Stimulated activated CD8-positive, alpha-beta memory T cell treated with anti-CD3 and anti-CD28 coated beads, Interleukin-15, amount 100 ng/mL, for 1 hour (primary cell): ENCODE measurements at places on chromosomes 6 and 20.

GRCh38 chr20:63497946-63498935 is 642 bp downstream of the EEF1A2 start:
- DNase-seq, result no peak

- DNase-seq, result no peak
These were observed 78.6 kb upstream of the INSM1 start for GRCh38 chr20:20289331-20289730.

GRCh38 chr20:35312318-35312717 is 20.1 kb upstream of the FAM83C start:
- no peak for DNase-seq

DNA sequence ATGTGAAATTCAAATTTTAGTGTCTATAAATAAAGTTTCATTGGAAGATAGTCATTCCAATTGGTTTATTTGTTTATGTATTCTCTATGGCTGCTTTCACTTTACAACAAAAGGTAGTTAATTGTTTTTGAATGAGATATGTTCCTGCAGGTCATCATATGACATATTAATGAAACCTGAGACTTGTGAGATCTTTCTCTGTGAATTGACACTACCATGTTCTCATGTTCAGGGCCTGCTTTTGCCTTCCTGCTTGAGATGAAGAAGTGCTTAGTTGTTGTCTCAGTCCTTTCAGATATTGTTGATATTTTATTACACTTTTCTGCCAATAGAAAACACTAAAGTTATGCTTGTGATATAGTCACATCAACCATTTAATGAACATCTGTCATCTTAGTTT is 132.5 kb downstream of the UTRN start:
- no peak for DNase-seq

- DNase-seq, result no peak
These were observed 883 bp upstream of the DBNDD2 start for GRCh38 chr20:45407067-45407745.

- no peak for DNase-seq
These were observed 78.7 kb upstream of the PRSS16 start for GRCh38 chr6:27168586-27169443.

DNA sequence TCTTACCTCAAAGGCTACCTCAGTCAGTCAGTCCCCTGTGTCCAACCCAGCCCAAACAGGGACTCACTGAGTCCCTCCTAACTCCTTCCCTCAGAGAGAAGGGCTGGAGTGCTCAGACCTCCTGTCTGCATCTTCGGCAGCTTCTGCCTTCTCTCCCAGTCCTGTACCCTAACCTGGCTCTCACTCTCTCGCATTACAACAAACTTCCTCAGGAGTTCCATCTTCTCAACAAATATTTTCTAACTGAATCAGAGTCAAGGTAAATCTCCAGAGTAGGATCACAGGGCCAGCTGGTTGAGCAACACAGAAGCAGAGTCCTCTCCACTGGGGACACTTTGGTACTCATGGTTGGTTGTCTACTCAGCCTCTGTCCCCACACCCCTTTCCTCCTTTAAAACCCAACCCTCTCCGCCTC is 92.3 kb downstream of the MRPL14 start:
- DNase-seq, result no peak

DNA sequence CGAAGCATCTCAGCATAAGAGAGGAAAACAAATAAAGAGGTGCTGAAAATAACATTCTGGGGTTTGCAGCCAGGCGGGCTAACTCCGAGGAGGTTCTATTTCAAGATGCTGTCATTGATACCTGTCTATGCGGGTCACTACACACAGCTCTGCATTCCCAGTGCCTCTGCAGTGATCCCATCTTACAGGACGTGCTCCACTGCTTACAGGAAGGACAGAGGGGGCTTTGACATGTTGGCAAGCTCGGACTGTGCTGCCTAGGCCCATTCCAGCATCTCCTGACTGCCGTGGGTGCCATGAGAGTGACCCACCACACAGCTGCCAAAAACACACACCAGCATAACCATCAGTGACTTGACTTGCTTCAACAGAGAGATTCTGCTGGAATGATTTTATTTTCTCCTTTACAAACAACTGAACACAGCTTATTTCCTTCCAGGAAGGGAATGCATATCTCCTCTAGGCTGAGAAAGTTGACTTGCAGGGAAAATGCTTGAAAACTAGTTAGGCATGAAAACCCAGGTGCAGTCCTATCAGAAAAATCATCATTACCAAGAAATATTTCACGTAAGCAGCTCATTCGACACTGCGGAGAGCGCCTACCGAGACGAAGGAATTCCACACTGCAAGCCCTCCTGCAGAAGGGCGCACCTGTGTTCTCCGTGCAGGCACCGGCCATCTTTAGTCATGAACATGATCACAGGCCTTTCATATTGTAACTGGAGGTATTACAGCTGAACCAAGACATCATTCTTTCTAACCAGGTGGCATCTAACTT is 62.5 kb downstream of the RAMACL start:
- DNase-seq, result no peak

GRCh38 chr6:162971356-162971755 is 243.6 kb downstream of the PACRG start:
- DNase-seq, result no peak

- no peak for DNase-seq
These were observed 45.5 kb upstream of the SRF start for GRCh38 chr6:43125555-43125954.

- no peak for DNase-seq
These were observed 39.9 kb downstream of the EDN3 start for GRCh38 chr20:59340201-59340885.

DNA sequence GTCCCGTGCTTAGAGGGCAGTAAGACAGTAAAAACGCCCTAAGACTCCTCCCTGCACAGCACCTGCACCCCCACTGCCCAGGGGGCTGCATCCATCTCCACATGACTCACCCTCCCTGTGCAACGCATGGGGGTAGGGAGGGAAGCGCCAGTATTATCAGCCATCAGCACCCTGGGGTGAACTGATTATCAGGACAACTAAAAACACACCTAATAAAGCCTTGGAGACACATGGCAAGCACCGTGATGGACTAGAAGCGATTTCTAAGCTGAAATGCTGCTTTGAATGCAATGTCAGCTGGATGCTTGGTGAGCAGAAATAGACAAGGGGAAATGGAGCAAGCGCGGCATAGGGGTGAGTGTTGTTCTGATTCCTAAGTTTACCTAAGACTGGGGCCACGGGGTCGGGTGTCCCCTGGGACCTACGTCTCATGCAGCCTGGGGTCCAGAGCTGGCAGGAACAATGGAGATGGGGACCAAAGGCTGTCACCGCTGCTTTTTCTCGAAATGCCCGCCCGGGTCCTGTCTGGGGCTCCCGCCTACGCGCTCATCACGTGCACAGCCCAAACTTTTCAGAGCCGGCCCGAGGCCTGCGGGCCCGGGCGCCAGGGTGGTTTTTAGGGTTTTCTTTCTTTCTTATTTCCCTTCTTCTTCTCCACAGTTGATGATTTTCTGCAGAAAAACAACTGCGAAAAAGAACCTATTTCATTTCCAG is 702 bp upstream of the TNFAIP3 start:
- DNase-seq, result no peak

DNA sequence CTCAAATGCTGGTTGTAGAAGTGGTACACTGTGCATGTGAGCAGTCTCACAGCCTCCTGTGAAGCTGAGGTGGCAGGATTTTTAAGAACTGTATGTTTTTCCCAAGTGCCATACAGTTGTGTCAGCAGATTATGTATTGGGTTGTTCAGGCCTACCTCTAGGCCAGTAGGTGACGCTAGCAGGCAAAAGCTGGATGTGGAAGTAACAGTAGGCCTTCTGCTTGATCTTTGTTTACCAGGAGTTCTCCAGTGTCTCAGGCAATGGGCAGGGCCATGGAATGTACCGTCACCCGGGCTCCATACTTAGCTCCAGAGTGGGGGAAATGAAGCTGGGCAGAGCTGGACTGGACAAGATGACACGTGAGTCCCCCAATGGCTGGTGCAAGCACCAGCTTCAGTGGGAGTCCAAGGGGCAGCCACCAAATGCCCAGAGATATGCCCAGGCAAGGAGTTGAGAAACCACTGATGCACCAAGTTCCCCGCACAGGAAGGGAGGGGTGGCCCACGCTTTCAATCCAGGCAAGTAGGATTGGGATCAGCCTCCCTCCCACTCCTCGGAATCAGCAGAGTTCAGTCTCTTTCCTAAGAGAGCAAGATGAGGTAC is 289.7 kb downstream of the HTR1B start:
- no peak for DNase-seq

- no peak for DNase-seq
These were observed 2.5 kb downstream of the GTF2H5 start for GRCh38 chr6:158170656-158171081.

DNA sequence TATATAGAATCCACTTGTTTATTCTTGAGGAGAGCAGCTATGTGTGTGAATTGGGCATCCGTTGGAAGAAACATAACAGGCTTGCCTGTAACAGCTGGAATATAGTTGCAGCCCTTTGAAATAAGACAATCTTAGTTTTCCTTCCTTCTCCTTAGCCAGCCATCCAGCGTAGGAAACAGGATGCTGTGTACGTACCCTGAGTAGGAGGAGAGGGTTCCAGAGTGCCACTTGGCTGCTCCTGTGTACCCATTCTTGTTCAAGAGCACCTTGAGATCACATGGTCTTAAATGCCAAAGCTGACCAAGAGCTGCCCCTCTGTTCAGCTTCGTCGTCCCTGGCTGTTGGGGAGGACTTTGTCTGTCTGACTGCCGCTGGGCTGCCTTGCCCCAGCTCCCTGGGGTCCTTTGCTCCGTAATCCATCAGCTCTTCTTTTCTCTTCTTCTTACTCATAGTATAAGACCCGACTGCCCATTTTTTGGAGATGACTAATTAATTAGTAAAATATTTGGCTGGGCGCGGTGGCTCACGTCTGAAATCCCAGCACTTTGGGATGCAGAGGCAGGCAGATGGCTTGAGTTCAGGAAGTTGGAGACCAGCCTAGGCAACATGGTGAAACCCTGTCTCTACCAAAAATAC is 49.0 kb downstream of the RREB1 start:
- no peak for DNase-seq

DNA sequence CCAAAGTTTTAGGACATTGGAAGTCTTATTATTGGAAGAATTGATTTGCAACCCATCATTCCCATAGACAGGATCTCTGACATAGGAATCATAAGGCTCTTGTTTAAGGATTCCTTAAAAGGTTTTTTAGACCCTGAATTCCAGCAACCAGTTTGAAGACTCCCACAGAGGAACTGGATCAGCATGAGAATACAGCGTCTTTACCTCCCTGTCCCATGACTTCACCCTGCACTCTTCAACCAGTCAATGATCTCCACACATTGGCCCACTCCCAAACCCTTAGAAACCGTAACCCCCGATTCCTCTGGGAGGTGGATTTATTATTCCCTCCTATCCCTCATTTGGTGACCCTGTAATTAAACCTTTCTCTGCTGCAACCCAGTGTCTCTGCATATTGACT is 150.7 kb upstream of the PLCB4 start:
- no peak for DNase-seq

DNA sequence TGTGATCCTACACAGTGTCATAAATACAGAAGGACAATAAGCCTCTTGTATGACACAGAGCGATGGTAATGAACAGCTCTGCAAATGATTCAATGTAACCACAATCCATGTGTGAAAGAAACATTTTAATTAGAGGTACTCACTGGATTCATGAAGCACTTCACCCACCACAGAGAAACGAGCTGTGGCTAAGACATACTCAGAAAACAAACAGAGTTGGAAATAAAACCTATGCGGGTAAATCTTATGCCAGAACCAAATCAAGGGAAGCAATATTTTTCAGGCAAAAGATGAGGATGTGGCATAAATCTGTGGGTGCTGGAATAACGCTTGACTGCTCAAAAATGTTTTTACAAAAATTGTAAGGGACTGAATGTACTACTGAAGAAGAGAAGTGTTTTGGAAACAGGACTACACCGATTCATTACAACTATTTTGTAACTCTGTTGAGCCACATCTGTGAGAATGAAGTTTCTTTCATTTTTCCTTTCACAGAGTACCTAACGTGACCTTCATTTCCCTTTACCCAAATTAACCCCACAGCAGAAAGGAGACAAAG is 112.1 kb downstream of the WDR27 start:
- DNase-seq, result no peak

DNA sequence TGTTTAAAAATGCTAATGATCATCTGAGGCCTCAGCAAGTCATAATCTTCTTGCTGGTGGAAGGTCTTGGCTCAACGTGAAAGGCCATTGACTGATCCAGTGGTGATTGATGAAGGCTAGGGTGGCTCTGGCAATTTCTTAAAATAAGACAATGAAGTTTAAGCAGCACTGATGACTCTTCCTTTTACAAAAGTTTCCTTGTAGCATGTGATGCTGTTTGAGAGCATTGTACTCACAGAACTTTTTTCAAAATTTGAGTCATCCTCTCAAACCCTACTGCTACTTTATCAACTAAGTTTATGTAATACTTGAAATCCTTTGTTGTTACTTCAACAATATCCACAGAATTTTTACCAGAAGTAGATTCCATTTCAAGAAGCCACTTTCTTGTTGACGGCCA is 382.3 kb downstream of the ESR1 start:
- no peak for DNase-seq

DNA sequence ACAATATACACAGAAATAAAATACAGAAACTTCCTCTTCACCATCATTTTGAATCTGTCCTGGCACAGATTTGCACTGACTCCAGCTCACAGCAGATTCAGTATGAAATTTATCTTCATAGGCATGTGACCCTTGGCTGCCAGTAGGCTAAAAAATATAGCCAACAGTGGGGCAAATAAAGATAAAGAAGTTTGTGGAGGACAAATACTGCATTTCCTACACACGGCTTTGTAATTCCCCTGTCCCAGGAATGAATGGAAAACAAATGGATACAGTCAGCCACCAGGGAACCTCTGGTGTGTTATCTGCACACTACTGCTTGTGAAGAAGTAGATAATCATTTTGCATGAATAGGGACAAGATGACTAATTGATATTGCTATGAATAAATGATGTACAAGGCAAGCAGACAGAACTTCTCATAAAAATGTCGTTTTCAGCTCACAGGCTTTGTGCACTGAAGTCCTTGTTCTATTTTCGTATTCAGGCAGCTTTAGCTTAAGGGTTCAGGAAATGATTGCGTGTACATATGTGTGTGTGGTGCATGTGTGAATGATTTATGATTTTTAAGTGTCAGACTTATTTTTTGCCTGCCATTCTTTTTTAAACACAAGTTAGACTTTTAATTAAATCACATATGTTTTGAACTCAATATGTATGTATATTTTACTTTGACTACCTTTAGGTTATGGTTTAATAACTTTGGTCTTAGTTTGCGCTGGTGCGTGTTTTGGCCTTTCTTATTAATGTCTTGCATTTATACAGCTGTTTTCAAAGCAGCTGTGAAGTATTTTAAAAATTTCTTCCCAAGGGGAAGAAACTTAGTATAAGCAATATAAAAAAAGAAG is 543.8 kb upstream of the JAG1 start:
- DNase-seq, result no peak
